ENCODE measurements at places on chromosomes 2 and 18.

- DNase-seq = no peak
These were observed 152.5 kb downstream of the CYP26B1 start for GRCh38 chr2:71995067-71995665.

GRCh38 chr2:10229462-10230099, 73.1 kb upstream of the HPCAL1 start:
- DNase-seq = no peak

- no peak for DNase-seq
These were observed 63.9 kb downstream of the NEB start for GRCh38 chr2:151670346-151670745.

DNA sequence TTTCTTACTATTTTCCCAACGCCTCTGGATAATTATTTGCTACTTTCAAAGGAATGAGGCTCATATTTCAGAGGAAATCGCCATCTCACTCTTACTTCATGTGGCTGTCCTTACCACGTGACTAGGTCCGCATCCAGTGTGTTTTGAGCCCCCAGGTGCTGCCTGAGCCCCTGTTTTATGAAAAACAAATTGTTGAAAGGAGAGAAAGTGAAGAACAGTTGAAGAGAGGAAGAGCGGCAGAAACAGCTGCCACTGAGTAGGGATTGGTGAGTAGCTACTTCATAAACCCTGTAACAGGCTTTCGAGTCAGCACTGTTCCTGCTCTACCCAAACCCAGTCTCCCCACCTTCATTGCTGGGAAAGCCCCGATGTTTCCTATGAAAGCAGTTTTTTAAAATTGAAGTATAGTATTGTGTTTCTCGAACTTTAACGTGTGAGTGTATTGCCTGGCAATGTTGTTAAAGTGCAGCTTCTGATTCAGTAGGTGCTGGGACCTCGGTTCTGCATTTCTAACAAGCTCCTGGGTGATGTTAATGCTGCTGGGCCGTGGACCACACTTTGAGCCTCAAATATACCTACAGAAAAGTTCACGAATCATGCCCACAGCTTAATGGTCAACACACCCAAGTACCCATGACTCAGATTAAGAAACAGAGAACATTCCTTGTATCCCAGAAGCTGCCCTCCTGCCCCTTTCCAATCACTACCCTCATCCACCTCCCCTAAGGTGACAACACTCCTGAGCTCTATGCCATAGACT, 39.7 kb downstream of the TMEM177 start:
- no peak for DNase-seq

DNA sequence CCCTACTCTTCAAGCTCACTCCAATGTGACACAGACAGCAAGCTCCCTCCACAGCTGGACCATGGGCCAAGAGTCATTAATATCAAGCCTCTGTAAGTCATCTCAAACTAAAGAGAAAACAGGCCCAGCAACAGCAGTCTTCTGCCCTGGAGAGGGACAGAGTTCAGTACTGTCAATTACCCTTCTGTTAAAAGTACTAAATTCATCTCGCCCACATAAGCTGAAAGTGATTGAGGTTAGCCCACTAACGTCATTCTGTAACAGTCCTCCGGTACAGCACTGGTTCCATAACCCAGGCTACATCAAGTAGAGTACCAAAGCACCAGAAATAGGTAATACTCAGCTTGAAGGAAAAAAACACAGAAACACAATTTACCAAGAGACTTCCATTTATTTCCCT, 25.9 kb downstream of the THADA start:
- no peak for DNase-seq

- no peak for DNase-seq
These were observed 44.1 kb upstream of the ACKR3 start for GRCh38 chr2:236525411-236525997.

DNA sequence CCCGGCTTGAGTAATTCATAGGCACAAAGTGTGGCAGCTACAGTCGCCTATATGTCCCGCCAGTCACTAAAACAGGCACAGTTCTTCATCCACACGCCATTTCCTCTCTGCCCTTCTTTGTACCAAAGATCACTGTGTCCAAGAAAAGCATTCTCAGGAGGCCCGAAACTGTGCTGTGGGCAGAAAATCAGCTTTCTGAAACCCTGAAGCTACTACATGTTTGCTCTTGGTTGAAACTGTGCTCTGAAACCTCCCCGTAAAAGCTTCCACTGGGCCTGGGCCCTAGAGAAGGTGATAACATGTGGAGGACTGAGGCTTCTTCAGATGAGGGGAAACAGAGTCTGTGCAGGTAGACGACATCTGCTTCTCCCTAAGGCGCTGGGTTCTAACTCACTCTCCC, 75.6 kb upstream of the ID2 start:
- no peak for DNase-seq

DNA sequence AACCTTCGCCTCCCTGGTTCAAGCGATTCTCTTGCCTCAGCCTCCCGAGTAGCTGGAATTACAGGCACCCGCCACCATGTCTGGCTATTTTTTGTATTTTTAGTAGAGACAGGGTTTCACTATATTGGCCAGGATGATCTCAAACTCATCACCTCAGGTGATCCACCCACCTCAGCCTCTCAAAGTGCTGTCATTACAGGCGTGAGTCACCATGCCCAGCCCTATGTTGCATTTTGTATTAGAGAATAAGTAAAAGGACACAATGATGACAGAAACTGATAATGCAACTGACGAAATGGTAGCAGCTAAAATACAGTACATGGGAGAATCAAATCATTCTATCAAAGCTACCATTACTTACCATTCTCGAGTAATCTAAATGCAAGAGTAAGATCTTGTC, 276.7 kb downstream of the DSEL start:
- DNase-seq = no peak

DNA sequence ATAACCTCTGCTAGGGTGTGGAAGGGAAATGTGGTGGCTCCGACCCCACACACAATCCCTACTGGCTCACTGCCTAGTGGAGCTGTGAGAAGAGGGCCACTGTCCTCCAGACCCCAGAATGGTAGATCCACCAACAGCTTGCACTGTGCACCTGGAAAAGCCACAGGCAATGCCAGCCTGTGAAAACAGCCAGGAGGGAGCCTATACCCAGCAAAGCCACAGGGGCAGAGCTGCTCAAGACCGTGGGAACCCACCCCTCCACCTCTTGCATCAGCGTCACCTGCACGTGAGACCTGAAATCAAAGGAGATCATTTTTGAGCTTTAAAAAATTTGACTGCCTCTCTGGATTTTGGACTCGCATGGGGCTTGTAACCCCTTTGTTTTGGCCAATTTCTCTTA, 249.0 kb upstream of the CDH2 start:
- no peak for DNase-seq

DNA sequence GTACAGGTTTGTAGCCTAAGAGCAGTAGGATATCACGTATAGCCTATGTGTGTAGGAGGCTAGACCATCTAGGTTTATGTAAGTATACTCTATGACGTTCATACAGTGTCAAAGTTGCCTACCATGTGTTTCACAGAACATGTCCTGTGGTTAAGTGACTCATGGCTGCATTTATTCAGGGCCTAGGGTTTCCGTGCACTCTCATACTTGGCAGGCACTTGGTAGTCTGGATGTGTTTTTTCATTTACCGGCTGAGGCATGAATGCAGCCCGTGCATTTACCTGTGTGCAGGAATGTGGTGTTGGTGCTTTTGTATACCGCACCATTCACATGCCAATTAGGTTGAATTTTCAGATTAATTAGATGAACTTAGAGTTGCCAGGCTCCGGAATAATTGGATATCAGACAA, 43.4 kb downstream of the MYL12B start:
- DNase-seq = peak; percentile 65

DNA sequence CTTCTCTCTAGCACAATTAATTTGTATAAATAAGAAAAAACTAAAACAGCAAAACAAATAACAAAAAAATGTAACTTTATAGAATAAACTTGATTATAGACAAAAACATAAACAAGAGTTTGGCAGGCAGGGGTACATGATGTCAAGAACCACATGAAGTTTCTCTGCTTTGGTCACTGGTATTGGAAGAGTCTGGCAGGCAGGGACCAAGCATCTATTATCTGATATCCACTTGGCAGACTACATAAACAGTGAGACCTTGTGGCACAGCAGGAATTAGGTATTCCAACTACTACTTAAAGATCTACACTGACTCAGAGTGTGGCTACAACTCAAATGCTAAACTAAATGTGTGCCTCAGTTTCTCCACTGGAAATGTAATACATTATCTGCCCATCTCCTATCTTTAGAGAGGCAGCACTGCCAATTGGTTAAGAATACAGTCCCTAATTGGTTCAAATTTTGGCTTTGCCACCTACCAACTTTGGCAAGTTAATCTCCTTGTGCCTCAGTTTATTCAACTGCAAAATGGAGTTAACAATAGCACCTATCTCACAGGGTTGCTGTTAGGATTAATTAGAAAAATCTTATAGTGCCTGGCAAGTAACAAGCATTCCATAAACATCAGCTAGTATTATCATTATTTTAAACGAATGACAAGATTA, 2.7 kb downstream of the MAP4K3 start:
- no peak for DNase-seq

GRCh38 chr2:135839713-135840112, 2.7 kb upstream of the LCT start:
- DNase-seq = no peak

GRCh38 chr2:227192491-227192890, 28.1 kb downstream of the COL4A3 start:
- no peak for DNase-seq

DNA sequence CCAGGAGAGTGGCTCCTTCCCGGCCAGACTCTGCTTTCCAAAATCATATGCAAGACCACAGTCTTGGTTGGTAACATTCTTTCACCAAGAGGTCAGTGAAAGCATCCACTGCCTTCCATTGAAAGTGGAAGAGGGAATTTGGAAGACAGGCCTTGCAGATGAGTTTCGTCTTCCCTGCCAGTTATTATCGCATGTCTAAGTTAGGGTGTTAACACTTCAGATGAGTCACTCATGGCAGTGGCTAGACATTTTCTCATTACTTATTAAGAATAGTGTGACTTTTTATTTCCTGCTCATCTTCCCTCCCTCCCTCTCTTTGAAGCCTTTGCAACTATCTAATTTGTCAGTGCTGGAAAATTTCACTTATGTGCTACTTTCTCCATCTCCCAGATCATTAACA, 102.9 kb upstream of the EPB41L3 start:
- DNase-seq = no peak

DNA sequence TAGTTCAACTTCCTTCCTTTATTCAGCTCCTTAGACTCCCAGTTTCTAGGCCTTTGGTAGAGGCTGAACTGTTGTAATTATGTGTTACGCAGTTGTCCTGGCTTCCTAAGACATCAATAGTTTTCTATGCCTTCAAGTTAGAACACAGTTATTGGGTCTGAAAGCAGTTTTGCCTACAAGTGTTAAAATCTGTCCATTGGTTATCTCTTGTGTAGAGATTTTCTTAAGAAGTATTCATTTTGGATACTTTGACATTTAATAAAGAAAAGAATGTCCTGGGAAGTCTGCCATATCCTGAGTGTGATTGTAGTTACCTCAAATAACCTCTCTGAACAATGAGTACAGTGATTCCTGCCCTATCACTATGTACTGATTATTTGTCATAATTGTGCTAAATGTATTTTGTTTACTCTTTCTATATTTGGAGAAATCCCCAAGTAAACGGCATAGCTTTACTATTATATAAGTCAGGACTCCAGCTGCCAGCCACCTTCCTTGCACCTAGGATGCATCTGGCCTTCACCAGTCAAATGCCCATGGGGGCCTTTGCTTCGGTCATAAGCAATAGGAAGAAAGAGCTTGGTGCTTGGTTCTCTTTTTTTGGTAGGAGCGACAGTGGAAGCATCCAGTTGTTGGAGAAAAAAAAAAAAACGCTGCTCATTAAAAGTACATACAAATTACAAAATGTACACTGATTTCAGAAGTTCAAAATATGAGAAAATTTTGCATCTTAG, 449.5 kb upstream of the PKDCC start:
- DNase-seq = no peak

DNA sequence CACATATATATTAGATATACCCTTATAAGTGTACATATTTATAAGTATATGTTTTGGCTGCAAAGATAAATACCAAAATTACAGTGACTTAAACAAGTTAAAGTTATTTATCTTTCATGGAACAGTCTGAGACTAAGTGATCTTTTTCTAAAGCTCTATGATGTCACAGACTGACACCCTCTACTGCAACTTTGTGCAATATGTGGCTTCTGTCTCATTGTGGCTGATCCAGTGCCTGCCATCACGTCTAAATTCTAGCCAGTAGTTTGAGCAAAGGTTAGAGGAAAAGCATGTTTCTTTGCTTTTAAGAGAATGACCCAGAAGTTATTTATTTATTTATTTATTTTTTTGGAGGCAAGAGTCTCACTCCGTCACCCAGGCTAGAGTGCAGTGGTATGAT, 13.8 kb upstream of the GATA6 start:
- DNase-seq = no peak

DNA sequence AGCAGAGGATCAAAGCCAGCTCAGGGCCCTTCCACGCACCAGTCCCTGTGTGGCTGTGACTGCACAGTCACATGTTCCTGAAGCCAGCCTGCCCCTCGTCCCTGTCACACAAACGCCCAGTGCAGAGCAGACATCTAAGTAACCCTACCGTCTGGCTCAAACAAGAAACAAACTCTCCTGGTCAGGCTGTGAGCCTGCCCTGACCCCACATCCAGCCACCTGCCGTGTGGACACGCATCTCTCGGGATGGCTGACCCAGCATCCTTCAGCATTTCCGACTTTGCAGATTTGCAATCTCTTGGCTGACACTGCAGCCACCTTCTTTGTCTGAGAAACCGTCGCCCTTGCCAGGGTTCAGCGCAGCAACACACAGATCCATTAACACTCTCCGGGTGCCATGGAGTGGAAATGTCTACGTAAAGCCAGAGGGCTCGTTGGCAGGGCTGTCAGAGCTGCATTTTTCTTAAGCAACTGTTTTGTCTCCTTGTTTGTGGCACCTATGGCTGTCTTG, 82.3 kb upstream of the ASAP2 start:
- DNase-seq = no peak

Data from lower leg skin (tissue), 4 donors.